ENCODE measurements at places on chromosomes 7 and 10.
A peak's percentile ranks its signal among the peaks of the same experiment; 100 is the strongest.

DNA sequence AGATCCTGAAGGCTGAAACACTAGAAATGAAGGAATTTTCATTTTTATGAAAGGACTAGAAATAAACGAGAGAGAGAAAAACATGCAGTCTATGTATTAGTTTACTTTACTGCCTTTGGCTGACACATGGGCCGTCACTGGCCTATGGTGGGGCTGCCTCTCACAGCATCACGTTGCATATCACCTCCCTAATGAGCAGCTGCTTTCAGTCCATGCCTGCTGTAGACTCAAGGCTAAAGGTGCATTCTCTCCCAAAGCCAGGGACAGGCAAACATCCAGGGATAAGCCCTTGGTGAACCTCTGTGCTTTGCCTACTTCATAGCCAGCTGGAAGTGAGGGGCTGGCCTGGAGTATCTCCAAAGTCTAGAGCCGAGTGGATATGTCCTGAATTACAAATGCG, 359.4 kb downstream of the GPAM start:
- DNase-seq: no peak

DNA sequence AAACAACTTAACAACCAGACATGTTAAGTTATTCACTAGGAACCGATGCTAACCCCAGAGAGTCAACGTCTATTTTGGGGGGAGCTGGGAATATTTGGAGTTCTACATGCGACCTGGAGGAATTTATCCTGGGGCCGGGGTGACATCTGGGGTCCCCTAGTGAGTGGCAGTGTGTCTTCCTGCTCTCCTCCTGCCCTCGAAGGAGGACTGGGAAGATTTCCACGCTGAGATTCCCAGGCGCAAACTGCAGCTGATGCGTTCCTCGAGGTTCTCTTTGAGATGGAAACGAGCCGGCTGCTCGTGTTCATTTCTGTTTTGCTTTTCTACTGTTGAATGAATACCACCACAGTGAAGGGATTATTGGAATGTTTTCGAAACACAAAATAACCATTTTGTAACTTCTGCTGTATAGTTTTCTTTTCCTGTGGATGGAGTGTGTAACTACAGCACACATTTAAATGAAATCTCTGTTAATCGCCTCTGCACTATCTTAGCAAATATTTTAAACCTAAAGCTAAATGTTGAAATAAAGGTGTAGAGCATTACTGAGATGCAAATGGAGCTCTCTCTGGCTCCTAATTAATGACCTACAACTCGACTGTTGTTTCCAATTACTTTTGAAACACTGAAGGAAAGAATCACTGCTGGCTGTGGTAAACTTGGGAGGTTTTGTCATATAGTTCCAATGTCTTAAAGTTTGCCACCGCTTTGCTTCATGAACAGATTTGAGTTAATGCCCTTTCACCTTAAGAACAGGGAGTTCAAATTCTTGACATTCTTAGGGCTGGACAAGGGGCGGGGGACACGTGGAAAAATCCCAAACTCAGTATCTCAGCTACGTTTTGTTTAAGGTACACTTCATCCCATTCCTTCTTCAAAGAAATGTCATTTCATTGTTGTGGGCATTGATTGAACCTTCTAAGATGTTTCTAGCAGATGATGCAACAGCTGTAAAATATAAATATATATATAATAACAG, 21.1 kb downstream of the GATA3 start:
- no peak for DNase-seq

GRCh38 chr7:159310457-159311171, 165.9 kb upstream of the VIPR2 start:
- no peak for DNase-seq

GRCh38 chr10:81873932-81874816, 820 bp upstream of the NRG3 start:
- peak; percentile 57 for DNase-seq

DNA sequence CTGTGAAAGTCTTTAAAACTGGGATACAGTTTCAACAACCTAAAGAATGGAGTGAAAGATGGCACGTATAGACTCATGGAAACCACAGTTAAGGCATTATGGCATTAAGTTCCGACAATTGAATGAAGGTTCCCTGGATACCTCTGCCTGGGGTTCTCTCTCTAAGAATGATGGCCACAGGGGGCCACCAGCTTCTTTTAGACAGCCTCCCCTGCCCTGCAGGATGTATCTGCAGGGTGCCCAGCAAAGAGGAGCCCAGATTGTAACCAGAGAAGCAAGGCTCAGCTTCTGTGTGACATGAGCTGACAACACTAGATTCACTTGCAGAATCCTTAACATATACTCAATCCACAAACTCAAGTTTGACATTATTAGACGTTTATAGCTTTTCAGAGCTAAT, 645.4 kb downstream of the PARD3 start:
- DNase-seq: no peak

GRCh38 chr10:110492069-110492822, 5.5 kb upstream of the DUSP5 start:
- DNase-seq: no peak

GRCh38 chr7:157703131-157703530, 366.3 kb downstream of the DNAJB6 start:
- no peak for DNase-seq

DNA sequence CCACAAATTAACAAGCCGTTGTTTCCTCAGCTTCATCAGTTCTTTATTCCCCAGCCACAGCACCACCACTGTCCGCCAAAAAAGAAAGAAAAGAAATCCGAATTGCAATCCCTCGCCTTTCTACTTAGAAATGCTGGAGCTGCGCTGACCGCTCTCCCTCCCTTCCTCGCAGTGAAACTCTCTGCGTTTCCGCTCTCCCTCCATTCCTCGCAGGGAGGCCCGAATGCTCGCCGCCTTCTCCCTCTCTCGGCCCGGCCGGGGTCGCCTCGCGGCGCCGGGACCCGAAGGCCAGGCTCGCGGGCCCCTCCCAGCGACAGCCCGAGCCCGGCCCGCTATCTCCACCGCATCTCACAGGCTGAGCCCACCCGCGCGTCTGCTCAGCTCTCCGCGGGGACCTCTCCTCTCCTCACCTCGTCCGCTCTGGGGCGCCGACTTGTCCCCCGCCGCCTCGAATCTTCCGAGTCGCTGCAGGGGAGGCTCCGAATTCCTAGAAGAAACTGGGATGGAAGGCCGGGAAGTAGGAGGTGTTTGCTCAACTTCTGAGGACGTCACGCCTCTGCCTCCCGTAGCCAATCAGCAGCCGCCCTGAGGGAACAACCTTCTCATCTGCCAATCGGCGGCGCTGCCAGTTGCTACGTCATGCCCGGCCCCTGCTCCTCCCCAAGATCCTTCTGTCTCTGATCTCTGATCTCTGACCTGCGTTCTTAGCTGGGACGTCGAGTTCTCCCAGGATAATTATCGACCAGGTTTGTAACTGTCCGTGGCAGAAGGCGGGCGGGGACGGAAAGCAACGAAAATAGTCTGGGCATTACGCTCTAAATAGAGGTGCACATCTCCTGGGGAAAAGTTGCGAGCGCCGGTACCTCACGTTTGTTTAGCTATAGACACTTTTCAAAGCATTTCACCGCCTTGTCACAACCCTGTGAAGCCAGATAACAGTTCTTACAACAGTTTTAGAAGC, at the start of gene AASS:
TSS of gene AASS (minus strand) at position 499 of the 961 bp plus-strand sequence. CDS start 10,523 bp downstream, outside the sequence.
- peak; percentile 91 for DNase-seq

DNA sequence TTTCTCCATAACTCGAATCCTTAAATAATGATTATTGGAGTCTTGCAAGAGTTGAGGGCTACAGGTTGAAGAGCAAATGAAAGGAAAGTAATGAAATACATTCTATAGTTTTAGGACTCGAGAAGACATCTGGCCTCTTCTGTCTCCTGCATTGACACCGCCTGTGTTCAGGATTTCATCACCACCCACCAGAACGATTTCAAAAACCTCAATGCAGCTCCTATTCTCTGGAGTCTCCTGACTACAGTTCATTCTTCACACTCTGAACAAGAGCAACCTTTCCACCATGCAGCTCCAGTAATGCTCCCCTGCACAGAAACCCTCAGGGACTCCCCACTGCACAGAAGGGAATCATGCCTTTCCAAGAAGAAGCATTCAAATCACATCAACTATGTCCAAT, 5.5 kb downstream of the IL15RA start:
- no peak for DNase-seq

GRCh38 chr10:78875331-78875877, 193.4 kb upstream of the ZMIZ1 start:
- no peak for DNase-seq

DNA sequence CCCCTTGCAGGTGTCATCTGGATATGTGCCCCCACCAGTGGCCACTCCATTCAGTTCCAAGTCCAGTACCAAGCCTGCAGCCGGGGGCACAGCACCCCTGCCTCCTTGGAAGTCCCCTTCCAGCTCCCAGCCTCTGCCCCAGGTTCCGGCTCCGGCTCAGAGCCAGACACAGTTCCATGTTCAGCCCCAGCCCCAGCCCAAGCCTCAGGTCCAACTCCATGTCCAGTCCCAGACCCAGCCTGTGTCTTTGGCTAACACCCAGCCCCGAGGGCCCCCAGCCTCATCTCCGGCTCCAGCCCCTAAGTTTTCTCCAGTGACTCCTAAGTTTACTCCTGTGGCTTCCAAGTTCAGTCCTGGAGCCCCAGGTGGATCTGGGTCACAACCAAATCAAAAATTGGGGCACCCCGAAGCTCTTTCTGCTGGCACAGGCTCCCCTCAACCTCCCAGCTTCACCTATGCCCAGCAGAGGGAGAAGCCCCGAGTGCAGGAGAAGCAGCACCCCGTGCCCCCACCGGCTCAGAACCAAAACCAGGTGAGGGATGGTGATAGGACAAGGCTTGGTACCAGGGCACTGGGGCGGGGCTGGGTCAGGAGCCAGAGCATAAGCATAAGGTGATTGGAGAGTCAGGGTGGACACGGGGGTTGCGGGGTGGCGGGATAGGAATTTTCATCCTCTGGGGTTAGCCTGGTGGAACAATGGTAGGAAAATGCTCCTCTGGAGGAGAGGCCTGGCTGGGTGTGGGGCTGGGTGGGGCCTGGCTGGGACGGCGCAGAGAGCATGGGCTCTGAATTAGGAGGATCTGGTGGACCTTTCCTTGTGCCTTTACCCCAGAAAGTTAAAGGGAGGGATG, 1.9 kb downstream of the ZYX start:
- no peak for DNase-seq

DNA sequence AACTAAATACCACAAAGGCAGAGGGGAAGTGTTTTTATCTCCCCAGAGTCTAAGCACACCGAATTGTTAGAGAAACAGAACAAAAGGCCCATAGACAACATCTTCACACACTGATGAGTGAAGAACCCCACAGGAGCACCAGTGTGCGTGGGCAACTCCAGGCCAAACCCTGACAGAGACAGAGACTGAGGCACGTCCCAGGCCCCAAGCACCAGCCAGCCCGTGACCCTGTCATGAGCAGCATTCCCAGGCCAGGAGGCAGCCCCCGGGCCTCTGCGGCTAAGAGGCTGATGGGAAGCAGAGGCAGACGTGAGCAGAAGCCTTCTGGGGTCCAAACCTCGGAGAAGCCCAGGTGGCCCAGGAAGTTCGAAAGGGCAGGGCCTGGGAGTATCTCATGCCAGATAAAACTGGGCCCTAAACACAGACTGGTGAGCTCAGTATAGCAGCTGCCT, 184.4 kb downstream of the TCERG1L start:
- DNase-seq: no peak

DNA sequence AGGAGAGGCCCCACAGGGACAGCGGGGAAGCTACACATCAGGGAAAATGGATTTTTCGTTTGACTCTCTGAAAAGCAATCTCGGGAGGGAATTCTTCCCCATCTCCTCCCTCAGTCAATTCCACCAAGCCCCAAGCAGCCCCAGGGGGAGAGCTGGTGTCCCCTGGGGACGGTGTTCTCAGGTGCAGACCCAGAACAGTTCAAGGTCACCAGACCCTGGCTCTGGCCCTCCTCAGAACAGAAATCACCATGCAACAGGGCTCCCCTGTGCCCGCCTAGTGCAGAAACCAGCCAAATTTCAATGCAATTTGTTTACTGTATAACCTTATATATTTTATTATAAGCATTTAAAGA, 34.1 kb downstream of the GSDME start:
- DNase-seq: no peak

- DNase-seq: no peak
Observed at GRCh38 chr10:11880151-11881029, 57.2 kb downstream of the PROSER2 start.

GRCh38 chr10:132488231-132488821, 49.3 kb upstream of the INPP5A start:
- no peak for DNase-seq

DNA sequence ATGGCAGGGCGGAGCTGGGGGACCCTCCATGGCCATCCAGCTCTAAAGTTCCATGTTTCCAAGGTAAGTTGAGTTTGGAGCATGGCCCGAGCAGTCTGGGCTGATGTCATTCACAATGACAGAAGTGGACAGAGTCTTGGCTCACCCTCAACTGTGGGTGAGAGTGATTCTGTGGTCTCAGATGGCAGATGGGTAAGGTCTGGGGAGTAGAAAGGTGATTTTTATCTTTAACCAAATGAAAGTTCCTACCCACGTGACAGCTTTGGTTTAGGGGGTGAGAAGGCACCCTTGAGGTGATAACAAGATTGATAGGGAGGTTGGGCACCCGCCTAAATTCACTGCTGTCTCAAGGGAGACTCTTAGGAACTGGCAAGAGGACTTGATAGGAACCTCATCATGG, 57.6 kb upstream of the PDZD8 start:
- no peak for DNase-seq

GRCh38 chr7:44995555-44996493, 4.2 kb upstream of the CCM2 start:
- DNase-seq: no peak

DNA sequence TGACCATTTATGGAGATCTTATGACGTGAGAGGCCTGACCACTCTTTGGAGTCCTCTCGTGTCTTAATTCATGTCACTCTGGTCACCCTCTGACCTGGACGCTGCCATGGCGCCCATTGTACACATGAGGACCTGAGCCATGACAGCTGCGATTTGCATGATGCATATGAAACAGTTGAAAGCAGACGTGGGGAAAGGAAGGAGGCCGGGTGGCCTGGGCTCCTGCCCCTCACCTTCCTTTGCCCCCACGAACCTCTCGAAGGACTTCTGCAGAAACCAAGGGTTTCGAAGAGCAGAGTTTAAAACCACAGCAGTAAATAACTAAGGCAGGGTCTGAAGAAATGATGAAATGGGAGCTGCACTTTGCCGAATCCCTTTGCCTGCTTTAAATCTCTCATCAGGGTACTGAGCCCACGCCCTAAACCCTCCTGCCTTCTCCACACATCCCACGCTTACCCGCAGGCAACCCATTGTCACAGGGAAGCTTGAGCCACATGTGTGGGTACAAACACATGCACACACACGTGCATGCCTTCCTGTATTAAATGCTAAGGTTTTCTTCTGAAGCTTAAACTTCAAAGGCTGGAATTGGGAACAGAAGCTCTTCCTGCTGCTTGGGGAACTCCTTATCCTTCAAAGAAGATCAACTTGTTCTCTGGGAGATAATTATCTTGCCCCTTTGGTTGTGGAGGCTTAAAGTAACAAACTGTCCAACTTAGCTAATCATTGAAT, 11.7 kb upstream of the CALML3 start:
- DNase-seq: no peak

- no peak for DNase-seq
Observed at GRCh38 chr7:86094166-86094669, 549.5 kb upstream of the GRM3 start.

DNA sequence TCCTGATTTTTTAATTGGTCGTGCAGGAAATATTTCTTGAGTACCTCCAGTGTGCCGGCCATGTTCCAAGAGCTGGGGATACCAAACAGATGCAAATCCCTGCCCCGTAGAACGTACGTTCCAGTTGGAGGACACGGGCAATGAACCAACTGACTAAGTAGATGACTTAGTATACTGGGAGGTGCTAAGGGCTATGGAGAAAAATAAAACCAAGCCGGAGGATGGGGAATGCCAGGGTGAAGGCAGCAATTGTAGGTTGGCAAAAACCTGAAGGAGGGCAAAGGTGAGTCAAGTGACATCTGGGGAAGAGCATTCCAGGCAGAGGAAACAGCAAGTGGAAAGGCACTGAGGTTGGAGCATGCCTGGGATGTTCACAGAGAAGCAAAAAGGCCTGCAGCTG, 6.8 kb upstream of the VSIR start:
- DNase-seq: no peak

Measured in HEK293T (cell line).